HepG2 (cell line): ENCODE measurements at places on chromosomes 11 and 22. TPM values are rescaled to one million over a fixed set of nuclear protein-coding genes. Genes with fewer than 3 reads are reported as not detected.

GRCh38 chr22:35812600-35812999 is 94.9 kb downstream of the APOL5 start:
- H3K4me1 ChIP-seq: peaks cover 41% of the 10 kb centered on the region
- peaks cover 4% of the 10 kb centered on the region; the same call in 2 of the 3 replicates for H3K36me3 ChIP-seq
- H3K27me3 ChIP-seq: no peaks in the 10 kb centered on the region
- no peak for DNase-seq
- H3K27ac ChIP-seq: no peak overlapping the region

- no peak for DNase-seq
- H3K4me1 ChIP-seq: peaks cover 16% of the 10 kb centered on the region
- H3K27ac ChIP-seq: no peak overlapping the region
- no peaks in the 10 kb centered on the region for H3K27me3 ChIP-seq
Observed at GRCh38 chr11:14902650-14903350, 10.8 kb upstream of the CYP2R1 start.

KRTAP5-1 gene
- not detected in 2 replicates for total RNA-seq

GRCh38 chr11:44950031-44950624 is 555 bp downstream of the TP53I11 start:
- H3K36me3 ChIP-seq: no peaks in the 10 kb centered on the region
- no peak overlapping the region for H3K4me3 ChIP-seq
- H3K4me1 ChIP-seq: peaks cover 10% of the 10 kb centered on the region
- DNase-seq: no peak
- H3K27ac ChIP-seq: no peak overlapping the region

GRCh38 chr11:5684036-5684645 is 733 bp downstream of the TRIM5 start:
- no peaks in the 10 kb centered on the region; the same call in 2 of the 3 replicates for H3K36me3 ChIP-seq
- no peak for DNase-seq
- H3K27me3 ChIP-seq: no peaks in the 10 kb centered on the region
- peak overlapping the region; percentile 86 for H3K27ac ChIP-seq
- no peaks in the 10 kb centered on the region for H3K4me1 ChIP-seq

OR51B5 gene
- 0.18 and 0.20 TPM in 2 replicates for total RNA-seq

DNA sequence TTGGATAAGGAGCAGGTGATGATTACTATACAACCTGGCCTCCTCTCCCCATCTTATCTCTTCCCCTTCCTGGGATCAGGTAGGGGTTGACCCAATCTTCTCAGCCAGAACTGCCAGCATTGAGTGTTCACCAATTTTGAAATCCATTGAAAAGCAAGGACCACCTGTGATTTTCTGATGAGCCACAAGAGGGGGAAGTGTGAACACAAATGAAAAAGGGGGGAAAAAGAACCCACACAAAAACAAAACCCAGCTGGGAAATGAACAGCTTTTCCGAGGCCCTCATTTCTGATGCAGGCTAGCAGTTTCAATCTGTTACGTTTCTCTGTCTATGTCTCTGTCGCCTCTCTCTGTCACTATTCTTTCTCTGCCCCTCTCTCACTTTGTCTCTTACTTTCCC is 161.9 kb downstream of the INSC start:
- no peak for DNase-seq
- H3K27ac ChIP-seq: no peak overlapping the region
- no peaks in the 10 kb centered on the region for H3K27me3 ChIP-seq

DNA sequence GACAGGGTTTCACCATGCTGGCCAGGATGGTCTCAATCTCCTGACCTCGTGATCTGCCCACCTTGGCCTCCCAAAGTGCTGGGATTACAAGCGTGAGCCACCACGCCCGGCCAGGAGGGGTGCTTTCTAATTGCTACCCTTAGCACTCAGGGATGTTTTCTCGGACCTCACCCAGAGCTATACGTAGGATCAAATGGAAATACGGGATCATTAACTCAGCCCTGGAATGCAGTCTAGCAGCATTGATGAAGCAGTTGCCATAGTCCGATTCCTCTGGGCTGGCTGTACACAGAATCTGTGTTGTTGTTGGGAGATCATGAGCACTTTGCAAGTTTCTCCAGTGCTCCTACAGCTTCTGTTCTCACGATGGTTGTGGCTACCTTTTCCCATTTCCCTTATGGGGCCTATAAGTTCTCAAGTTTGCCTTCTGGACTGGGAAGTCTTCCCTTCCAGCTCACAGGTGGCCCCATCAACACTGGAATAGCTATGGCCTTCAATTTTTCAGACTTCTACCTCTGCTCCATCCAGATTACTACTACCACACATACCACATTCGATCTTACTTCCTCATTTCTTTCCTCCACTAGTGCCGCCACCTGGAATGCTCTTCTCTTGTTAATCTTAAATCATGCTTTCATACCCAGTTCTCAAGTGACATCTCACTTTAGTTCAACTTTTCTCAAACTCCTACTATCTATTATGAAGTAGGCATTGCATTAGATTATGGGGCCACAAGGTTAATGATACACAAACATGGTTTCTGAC is 16.1 kb upstream of the PCF11 start:
- peaks cover 5% of the 10 kb centered on the region; the same call in 1 of the 3 replicates for H3K27me3 ChIP-seq
- DNase-seq: no peak
- H3K4me1 ChIP-seq: peaks cover 22% of the 10 kb centered on the region
- no peaks in the 10 kb centered on the region for H3K36me3 ChIP-seq
- no peak overlapping the region for H3K4me3 ChIP-seq
- no peak overlapping the region for H3K27ac ChIP-seq

DNA sequence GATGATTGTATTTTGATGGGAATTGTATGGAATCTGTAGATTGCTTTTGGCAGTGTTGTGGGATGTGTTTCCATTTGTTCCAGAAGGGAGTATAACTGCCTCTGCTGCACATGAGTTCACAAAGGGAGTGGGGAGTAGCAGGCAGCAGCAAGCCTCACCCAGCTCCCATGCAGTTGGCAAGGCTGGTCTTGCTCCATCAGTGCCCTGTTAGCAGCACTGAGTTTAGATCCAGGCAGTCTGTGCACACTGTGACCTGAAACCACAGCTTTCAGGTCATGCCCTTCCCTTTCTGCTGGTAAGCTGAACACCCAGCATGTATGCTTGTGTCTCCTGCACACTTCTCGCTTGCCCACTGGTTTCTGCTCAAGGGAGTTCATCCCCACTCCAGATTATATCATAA is 3.7 kb upstream of the NUCB2 start:
- H3K27ac ChIP-seq: no peak overlapping the region
- peaks cover 37% of the 10 kb centered on the region for H3K4me1 ChIP-seq
- no peak for DNase-seq
- no peak overlapping the region for H3K4me3 ChIP-seq
- no peaks in the 10 kb centered on the region for H3K27me3 ChIP-seq

MOGAT2 gene
- total RNA-seq: 27.2 and 27.8 TPM in 2 replicates

GRCh38 chr11:3995307-3995706 is 99.3 kb upstream of the RRM1 start:
- no peak overlapping the region for H3K27ac ChIP-seq
- no peaks in the 10 kb centered on the region for H3K27me3 ChIP-seq
- H3K4me1 ChIP-seq: no peaks in the 10 kb centered on the region
- no peaks in the 10 kb centered on the region for H3K36me3 ChIP-seq
- no peak for DNase-seq
- no peak overlapping the region for H3K4me3 ChIP-seq

GRCh38 chr11:13784855-13785254 is 116.4 kb downstream of the FAR1 start:
- 0 out of 2 replicates have a peak, but pooled peaks cover 6% of the 10 kb centered on the region for H3K4me1 ChIP-seq
- H3K27me3 ChIP-seq: 0 out of 3 replicates have a peak, but pooled peaks cover 3% of the 10 kb centered on the region
- no peak overlapping the region for H3K4me3 ChIP-seq
- H3K27ac ChIP-seq: no peak overlapping the region
- H3K36me3 ChIP-seq: no peaks in the 10 kb centered on the region

- peaks cover 12% of the 10 kb centered on the region; the same call in 1 of the 2 replicates for H3K4me1 ChIP-seq
- no peak for DNase-seq
- H3K4me3 ChIP-seq: peak overlapping the region; percentile 39
Observed at GRCh38 chr11:11620921-11621572, 758 bp downstream of the GALNT18 start.

BUD13 gene
- 25.9 and 31.9 TPM in 2 replicates for total RNA-seq

DNA sequence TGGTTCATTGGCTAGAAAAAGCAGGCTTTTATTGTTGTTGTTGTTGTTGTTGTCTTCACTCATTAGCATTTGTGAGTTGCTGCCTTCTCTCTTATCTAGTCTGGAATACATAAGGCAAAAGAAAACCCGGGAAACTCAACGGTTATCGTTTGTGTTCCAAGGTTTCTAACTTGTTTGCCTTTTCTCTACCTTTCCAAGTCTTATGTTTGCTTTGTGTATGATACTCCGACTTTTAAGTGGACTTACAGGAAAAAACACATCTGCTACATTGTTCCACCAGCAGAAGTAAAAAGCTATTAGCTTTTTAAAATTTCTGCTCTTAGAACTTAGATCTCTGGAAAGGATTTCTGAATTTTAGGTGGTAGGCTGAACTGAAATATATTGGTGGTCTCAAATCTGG is 27.0 kb upstream of the HIKESHI start:
- no peaks in the 10 kb centered on the region for H3K27me3 ChIP-seq
- no peak overlapping the region for H3K4me3 ChIP-seq
- H3K27ac ChIP-seq: no peak overlapping the region
- peaks cover 6% of the 10 kb centered on the region for H3K36me3 ChIP-seq
- peaks cover 8% of the 10 kb centered on the region; the same call in 1 of the 2 replicates for H3K4me1 ChIP-seq

OR2AG1 gene
- total RNA-seq: not detected in 2 replicates

DNA sequence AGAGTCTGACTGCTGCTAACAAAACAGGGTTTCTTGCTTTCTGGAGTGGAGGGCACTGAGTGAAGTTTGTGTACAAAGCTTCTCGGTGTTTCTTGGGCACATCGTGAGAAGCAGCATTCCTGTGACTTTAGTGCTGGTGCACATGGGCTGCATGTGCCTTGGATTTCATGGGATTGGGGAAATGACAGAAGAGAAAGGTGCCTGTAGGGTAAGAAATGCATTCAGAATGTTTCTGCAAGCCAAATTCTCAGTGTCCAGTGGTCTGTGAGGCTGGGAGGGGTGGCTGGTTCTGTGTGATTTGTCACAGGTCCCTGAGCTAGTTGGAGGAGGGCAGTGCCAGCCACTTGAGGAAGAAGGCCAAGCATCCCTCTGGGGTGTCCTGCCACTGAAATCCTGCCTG is 404.2 kb upstream of the NARS2 start:
- H3K27me3 ChIP-seq: no peaks in the 10 kb centered on the region
- no peak overlapping the region for H3K4me3 ChIP-seq
- no peak for DNase-seq
- H3K27ac ChIP-seq: no peak overlapping the region
- H3K4me1 ChIP-seq: no peaks in the 10 kb centered on the region

DNA sequence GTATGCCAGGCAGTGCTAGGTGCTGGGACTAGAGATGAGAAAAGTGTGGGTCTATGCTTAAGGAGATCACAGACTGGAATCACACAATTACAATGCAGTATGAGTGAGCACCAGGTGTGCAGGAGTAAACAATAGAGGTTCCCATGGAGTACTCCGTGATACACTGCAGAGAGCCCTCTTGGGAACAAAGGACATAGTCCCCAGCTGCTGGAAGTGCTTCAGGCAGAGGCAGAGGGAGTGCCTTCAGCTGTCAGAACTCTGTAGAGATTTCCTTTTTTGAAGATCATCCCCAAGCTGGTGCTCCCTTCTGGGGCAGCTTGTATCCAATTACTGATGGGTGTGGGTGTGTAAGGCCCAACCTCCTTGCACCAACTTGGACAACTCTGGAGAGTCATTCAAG is 143.5 kb upstream of the PLET1 start:
- no peak overlapping the region for H3K4me3 ChIP-seq
- DNase-seq: no peak
- H3K27ac ChIP-seq: no peak overlapping the region
- no peaks in the 10 kb centered on the region for H3K27me3 ChIP-seq
- no peaks in the 10 kb centered on the region for H3K4me1 ChIP-seq
- H3K36me3 ChIP-seq: no peaks in the 10 kb centered on the region
